Endodermal cell (in vitro differentiated cells): ENCODE measurements at places on chromosomes 7 and 10. TPM values are rescaled to one million over a fixed set of nuclear protein-coding genes. Genes with fewer than 3 reads are reported as not detected.

GRCh38 chr7:96685755-96686154 is 23.9 kb downstream of the SEM1 start:
- H3K27ac ChIP-seq: no peak overlapping the region
- H3K4me3 ChIP-seq: no peak overlapping the region
- no peaks in the 10 kb centered on the region for H3K4me1 ChIP-seq

- H3K4me3 ChIP-seq: no peak overlapping the region
- no peak for DNase-seq
- peaks cover 5% of the 10 kb centered on the region for H3K4me1 ChIP-seq
- H3K36me3 ChIP-seq: no peaks in the 10 kb centered on the region
Observed at GRCh38 chr7:431658-432111, 88.0 kb downstream of the PDGFA start.

DNA sequence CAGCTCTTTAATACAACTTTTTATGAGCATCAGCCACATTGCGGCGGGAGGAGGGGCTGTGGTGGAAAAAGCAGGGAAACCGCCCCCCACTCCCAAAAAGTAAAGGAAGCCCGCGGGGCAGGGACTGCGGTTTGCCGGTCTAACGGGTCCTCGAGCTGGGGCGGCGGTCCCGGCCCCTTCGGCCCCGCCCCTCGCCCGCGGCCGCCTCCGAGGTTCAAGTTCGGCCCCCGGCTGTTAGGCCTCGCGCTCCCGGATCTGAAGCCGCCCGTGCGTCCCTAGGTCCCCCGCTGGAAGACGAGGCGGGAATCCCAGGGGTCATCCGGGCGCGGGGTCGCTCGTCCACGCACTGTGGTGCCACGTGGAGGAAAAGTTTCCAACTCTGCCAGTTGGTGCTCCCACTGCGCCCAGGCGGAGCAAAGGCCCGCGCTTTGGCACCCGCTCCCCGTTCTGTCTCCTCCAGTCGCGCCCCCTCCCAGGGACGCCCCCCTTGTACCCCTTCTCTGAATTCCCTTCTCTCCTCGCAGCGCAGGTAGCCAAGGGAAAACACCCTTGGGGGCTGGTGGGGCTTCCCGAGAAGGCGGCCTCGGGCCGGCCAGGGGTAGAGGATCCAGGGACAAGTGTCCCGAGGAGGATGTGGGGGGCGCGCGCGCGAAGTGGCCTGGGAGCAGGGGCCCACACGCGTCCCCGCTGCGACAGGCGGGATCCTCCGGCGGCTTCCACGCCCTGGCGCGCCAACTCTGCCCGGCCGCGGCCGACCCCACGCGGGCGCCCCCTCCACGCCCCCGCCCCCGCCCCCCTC is 798 bp upstream of the AUTS2 start:
- H3K4me1 ChIP-seq: peaks cover 7% of the 10 kb centered on the region
- H3K27me3 ChIP-seq: peaks cover 21% of the 10 kb centered on the region
- H3K4me3 ChIP-seq: peak overlapping the region; percentile 80
- DNase-seq: peak; percentile 86

DNA sequence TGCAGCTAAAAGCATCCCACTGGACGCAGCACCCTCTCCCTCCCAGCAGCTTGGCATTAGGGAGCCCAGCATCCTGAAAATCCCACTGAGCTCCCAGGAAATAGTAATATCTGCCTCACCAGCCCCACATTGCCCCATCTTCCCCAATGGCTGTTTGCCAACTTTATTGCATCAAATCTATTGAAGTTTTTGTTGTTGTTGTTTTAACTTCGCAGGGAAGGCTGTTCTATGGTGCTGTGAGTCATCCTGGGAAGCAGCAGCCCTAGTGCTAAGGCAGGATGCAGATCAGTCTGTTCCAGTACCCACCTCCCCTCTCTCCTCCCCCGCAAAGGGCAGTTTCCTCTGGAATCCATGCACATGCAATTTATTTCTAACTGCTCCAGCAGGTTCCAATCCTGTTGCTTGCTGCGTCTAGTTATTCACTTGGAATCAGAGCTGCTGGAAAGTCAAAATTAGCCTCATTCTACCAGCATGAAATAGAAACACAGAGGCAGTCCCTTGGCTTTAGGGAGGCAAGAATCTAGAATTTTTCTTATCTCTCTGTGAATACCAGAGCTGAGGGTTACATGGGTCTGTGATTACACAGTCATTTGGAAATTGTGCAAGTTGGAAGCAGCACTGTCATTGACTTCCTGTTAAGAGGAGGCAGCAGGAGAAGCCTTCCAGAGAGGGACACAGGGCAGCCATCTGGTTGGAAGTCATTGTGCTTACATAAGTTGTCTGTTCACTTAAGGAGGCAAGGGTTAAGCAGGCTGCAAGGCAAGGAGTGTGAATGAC is 115.9 kb upstream of the CACUL1 start:
- H3K4me1 ChIP-seq: no peaks in the 10 kb centered on the region
- no peaks in the 10 kb centered on the region for H3K27me3 ChIP-seq
- no peak overlapping the region for H3K4me3 ChIP-seq
- DNase-seq: peak; percentile 66
- H3K36me3 ChIP-seq: no peaks in the 10 kb centered on the region

- H3K4me3 ChIP-seq: no peak overlapping the region
- H3K4me1 ChIP-seq: peaks cover 7% of the 10 kb centered on the region
- H3K27ac ChIP-seq: no peak overlapping the region
- no peaks in the 10 kb centered on the region for H3K36me3 ChIP-seq
- DNase-seq: no peak
Observed at GRCh38 chr7:3168869-3169268, 125.2 kb upstream of the CARD11 start.

GRCh38 chr7:31729195-31729804 is 42.3 kb downstream of the PPP1R17 start:
- no peaks in the 10 kb centered on the region for H3K4me1 ChIP-seq
- H3K27me3 ChIP-seq: no peaks in the 10 kb centered on the region
- no peak overlapping the region for H3K27ac ChIP-seq
- no peak overlapping the region for H3K4me3 ChIP-seq

GRCh38 chr7:116171094-116171493 is 39.2 kb upstream of the TES start:
- H3K4me1 ChIP-seq: no peaks in the 10 kb centered on the region
- no peaks in the 10 kb centered on the region for H3K36me3 ChIP-seq
- H3K4me3 ChIP-seq: no peak overlapping the region
- H3K27me3 ChIP-seq: peaks cover 23% of the 10 kb centered on the region
- no peak for DNase-seq
- no peak overlapping the region for H3K27ac ChIP-seq

DNA sequence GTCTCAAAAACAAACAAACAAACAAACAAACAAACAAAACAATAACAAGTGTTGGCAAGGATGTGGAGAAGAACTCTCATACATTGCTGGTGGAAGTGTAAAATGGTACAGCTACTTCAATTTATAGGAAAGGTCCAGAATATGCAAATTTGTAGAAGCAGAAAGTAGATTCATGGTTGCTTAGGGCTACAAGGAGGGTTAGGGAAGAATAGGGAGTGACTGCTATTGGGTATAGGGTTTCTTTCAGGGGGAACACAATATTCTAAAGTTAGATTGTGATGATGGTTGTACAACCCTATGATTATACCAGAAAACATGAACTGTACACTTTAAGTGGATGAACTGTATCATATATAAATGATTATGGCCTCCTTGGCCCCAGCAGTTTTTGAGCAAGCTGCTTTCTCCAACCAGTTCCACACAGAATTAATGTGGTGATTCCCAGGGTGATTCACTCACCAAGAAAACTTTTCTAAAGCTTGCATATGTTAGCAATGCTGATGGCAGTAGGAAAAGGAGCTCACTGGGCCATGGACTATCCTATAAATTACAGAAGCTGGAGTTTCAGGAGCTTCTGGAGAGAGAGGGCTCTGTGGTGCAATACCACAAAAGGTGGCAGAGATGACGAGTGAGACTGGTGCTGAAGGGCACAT is 52.8 kb upstream of the KCNIP2 start:
- H3K27me3 ChIP-seq: no peaks in the 10 kb centered on the region
- no peak for DNase-seq
- no peak overlapping the region for H3K27ac ChIP-seq
- H3K36me3 ChIP-seq: no peaks in the 10 kb centered on the region
- H3K4me3 ChIP-seq: no peak overlapping the region

DNA sequence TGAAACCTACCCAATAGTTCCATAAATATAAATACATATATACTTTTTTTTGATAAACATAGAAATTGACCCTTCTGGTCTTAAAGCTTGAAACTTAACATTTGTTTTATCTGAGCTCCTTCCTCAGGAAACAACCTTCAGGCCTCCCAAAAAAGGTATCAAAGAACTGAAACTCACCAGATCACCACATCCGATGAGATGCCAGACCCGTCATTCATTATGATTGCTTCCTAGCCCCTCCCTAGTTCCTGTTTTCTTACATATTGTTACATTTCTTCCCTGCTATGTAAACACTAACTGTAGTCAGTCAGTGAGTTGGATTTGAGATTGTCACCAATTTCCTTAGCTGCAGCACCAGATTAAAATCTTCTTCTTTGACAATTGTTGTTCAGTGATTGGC is 663.6 kb downstream of the PCDH15 start:
- no peak overlapping the region for H3K27ac ChIP-seq
- DNase-seq: no peak
- no peaks in the 10 kb centered on the region for H3K36me3 ChIP-seq
- no peaks in the 10 kb centered on the region for H3K27me3 ChIP-seq
- no peak overlapping the region for H3K4me3 ChIP-seq
- H3K4me1 ChIP-seq: no peaks in the 10 kb centered on the region

GRCh38 chr10:100688201-100688600 is 57.2 kb upstream of the PAX2 start:
- peaks cover 68% of the 10 kb centered on the region for H3K27me3 ChIP-seq
- no peak overlapping the region for H3K27ac ChIP-seq
- no peaks in the 10 kb centered on the region for H3K36me3 ChIP-seq

DNA sequence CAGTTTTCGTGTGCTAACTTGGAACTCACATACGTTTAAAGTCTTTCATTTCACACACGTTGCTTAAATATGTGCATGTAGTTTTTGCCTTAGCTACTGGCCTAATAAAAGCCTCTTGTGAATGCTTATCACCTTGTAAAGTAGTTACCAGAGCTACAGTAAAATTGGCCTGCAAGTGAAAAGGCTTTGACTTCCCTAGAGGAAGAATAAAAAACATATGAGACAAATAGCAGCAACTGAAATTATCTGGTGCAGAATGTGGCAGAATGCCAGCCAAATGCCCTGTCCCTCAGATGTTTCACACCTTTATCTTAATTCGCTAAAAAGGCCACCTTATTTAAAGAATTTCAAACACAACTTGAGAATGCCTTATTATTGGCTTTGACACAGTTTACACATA is 28.1 kb upstream of the RPA3 start:
- no peaks in the 10 kb centered on the region for H3K27me3 ChIP-seq
- no peak overlapping the region for H3K27ac ChIP-seq
- DNase-seq: no peak
- peaks cover 3% of the 10 kb centered on the region for H3K4me1 ChIP-seq
- H3K4me3 ChIP-seq: no peak overlapping the region

DNA sequence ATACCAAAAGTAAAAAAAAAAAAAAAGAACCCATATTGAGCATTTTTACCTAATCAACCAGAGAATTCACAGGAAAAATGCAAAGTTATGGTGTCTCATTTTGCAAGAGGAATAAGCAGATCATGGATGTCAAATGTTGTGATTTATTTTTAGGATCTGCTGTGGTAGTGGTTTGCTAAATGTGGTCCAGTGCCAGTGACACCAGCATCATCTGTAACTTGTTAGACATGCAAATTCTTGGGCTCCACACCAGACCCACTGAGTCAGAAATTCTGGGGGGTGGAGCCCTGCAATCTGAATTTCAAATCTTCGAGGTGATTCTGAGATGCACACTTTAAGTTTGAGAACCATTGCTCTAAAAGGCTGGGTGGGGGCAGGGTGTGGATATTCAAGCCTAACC is 30.1 kb upstream of the ZEB1 start:
- no peak overlapping the region for H3K27ac ChIP-seq
- H3K4me3 ChIP-seq: no peak overlapping the region
- no peaks in the 10 kb centered on the region for H3K4me1 ChIP-seq
- no peak for DNase-seq
- no peaks in the 10 kb centered on the region for H3K27me3 ChIP-seq

- H3K36me3 ChIP-seq: peaks cover 4% of the 10 kb centered on the region
- DNase-seq: no peak
- no peaks in the 10 kb centered on the region for H3K27me3 ChIP-seq
- no peaks in the 10 kb centered on the region for H3K4me1 ChIP-seq
- no peak overlapping the region for H3K4me3 ChIP-seq
Observed at GRCh38 chr7:43891069-43891955, 15.1 kb downstream of the URGCP start.

Gene SPDYE2B
- total RNA-seq: not detected in 2 replicates

Gene CRHR2
- total RNA-seq: not detected in 2 replicates

Gene IFIT2
- total RNA-seq: 0.37 and 0.41 TPM in 2 replicates

Gene FEZF1
- total RNA-seq: 0.22 and 0.41 TPM in 2 replicates

Gene AZGP1
- 0.28 to 0.29 TPM in 2 of 3 replicates, not detected in the other for total RNA-seq
